ENCODE measurements at places on chromosomes 3 and 15.

GRCh38 chr15:66161575-66162118 lies 91.9 kb downstream of the MEGF11 start:
- no peak for DNase-seq

GRCh38 chr3:11134794-11135193 lies 19.5 kb upstream of the HRH1 start:
- no peak for DNase-seq

DNA sequence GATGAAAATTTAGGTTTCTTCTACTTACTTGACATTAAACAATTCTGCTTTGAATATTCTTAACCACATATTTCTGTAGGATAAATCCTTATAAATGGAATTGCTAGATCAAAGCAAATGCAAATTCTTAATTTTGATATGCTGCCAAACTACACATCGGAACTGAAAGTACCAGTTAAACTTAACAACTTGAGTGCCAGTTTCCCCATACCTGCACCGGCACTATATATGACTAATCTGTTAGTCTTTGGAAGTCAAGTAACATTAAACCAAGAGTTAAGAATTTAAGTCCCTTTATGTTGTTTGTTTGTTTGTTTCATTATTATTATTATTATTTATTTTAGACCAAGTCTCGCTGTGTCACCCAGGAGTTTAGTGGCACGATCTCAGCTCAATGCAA lies 103.9 kb upstream of the AKAP13 start:
- DNase-seq, result no peak

DNA sequence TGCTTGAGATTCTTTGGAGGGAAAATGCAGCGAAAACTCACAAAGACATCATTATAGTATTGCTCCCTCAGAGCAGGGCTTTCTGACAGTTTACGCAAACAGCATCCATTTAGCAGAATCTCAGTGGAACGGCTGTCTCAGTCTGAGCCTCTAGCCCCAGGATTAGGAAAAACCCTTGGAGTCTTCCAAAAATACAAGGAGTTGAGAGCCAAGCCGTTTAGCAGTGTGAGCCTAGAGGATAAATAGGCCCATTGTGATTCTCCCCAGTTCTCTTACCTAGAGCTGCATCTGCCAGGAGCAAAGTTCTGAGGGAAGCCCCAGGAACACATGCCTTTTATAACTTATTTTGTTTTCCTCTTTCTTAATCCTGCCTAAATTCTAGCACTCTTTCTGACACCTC lies 359.6 kb downstream of the NTRK3 start:
- DNase-seq, result no peak

GRCh38 chr3:38837358-38837757 lies 21.3 kb upstream of the SCN10A start:
- no peak for DNase-seq

DNA sequence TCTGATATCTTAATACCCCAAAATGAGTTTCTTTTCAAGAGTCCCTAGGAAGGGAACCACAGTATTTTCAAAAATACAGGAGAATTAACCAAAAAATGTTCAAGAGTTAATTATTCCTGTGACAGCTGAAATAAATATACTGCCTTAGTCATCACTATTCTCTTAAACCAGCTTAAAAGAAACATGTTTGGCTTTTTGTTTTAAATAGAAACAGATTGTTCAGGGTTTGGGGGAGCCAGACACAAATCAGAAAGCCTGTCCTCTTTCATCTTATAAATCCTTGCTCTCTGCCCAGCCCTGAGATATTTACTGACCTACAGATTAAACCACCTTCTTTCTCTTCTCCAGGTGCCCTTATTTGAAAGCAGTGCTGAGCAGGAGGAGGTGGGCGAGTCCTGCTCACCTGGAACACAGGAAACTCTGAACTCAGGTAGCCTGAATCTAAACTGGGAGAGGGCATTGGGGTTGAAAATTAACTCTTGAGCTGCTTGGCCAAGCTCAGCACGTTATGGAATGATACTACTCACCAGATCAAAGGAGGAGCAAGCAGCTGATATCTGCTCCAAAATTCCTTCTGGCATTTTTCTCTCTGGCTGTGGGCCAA lies 84.1 kb upstream of the SPRED1 start:
- no peak for DNase-seq

DNA sequence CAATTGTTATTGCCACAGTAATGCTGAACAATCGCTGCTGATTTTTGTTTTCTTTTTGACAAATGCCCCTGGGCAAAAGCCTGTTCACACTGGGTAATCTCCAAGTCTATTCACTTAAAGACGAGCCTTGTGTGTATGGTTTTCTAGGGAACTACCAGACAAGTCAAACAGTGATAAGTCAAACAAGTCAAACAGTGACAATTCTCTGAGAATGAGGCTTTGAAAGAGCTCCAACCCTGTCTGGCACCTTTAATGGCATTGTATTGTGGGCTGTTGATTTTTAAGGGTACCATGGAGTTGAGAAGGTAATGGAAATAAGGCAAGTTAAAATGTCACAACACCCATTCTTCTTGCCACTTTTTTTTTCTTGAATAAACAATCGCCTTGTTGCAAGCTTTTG lies 59.4 kb upstream of the TMC3 start:
- no peak for DNase-seq

DNA sequence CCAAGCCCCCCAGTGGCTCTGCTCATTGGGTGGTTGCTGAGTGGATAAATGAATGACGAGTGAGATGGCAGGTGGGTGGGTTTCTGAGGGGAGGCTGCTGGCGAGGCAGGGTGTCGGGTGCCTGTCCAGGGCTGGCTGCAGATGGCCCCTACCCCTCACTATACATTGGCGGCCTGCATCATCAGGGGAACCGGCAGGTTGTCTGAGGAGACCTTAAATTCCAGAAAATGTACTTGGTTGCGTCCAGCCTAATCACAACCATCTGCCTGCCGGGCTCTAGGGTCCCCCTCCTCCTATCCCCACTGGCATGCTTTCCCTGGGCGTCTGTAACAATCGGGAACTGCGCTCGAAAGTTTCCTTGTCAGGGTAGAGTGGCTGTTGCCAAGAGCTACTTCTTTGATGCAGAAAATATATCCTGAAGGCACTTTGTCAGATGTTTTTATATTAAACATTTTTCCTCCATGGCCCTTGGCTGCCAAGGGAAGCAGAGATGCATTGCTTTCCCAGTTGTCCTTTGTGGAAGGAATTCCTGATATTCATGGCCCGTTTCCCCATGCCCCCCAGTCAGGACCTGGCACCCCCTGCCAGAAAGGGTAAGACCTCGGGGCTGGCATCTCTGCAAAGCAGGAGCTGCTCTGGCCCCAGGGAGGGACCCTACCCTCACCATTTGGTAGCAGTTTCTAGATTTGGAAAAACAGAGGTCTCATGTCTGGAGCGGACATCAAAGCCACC lies 22.9 kb downstream of the SMAD6 start:
- DNase-seq, result no peak

DNA sequence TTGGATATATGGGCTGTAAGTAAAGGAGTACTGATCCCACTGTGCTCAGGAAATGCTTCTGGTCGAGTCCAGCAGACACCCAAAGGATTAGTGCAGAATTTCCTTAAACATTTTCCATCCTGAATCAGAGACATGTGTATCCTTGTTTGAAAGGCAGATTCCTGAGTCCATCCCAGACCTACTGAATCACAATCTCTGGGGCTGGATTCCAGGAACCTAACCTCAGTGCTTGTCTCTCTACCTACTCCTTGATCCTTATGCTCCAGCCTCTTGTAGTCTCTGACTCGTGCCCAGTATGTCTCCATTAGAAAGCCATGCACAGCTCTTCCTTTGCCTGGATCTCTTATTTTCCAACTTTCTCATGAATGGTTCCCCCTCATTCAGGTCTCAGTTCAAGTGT lies 585.8 kb downstream of the NLGN1 start:
- no peak for DNase-seq

DNA sequence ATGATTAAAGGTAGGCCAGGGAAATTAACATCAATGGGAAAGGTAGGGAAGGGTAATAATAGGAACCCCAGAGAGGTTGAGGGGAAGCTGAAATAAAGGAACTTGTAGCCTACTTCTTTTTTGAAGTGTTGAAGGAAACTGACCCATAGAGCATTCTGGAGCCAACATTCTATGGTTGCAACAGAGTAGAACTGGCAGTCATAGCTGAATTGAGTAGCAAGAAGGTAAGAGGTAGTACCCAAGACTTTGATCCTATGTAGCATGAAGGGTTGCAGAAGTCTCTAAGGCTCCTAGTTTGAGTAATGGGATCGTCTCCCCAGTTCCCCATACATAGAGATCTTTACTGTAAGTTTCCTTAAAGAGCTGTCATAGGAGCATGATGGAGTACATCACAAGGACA lies 7.4 kb upstream of the ZNF774 start:
- DNase-seq, result no peak

GRCh38 chr3:135995766-135996165 lies 30.2 kb downstream of the PPP2R3A start:
- no peak for DNase-seq

- no peak for DNase-seq
Measured at GRCh38 chr15:99265541-99266070, 14.3 kb downstream of the LRRC28 start.

GRCh38 chr3:72579191-72579580 lies 269.1 kb downstream of the SHQ1 start:
- DNase-seq, result no peak

GRCh38 chr3:81173514-81173913 lies 587.9 kb downstream of the GBE1 start:
- DNase-seq, result no peak

GRCh38 chr3:42118762-42119361 lies 27.7 kb downstream of the TRAK1 start:
- no peak for DNase-seq

GRCh38 chr15:65917407-65917756 lies 48.1 kb downstream of the RAB11A start:
- no peak for DNase-seq
